Islet precursor cell (in vitro differentiated cells): ENCODE measurements at places on chromosomes 7 and 10.
A peak's percentile ranks its signal among the peaks of the same experiment; 100 is the strongest.

DNA sequence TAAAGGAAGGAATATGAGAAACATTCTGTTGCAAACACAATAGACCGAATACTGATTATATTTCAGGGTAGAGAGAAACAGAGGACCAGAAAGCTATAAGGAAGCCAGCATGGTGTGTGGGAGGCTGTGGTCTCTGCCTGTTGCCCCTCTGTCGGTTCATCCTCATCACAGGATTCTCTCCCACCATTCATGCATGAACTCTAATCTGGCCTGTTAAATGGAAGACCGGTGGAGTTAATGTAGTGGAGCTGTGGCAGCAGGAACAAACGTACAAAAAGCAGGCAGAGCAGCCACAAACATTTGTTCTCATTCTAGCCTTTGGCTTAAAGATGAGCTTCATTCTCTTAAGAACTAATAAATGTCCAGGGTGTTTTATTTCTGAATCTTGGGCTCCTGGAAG lies 902.4 kb downstream of the LRMDA start:
- DNase-seq: no peak

- DNase-seq: no peak
Measured at GRCh38 chr7:147664541-147664940, 926.0 kb upstream of the C7orf33 start.

DNA sequence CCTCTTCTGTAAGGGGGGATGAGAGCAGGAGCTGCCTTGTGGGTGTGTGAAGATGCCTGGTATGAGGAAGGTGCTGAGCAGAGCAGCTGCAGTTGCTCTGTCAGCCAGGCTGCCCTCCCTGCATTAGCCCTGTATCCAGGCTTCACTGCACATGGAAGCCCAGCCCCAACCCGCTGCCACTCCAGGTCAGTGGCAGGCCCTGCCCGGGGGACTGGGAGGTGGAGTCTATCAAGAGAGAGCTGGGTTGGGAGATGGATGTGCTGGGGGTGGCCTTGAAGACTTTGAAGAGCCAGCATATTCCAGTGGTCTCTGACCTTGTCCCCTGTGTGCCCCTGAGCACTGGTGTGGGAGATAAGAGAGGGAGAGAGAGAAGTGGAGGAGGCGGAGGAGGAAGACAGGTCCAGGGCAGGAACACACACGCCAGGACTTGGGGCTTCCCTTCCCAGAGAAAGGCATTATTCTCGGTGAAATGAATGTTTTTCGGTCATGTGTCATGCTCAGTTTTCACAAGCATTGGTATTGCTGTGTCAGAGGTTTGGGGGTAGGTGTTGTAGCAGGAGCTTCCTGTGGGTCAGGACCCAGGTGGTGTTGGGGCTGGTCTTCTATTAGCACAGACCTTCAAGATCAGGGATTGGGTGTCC lies 2.6 kb downstream of the PPIF start:
- no peak for DNase-seq

DNA sequence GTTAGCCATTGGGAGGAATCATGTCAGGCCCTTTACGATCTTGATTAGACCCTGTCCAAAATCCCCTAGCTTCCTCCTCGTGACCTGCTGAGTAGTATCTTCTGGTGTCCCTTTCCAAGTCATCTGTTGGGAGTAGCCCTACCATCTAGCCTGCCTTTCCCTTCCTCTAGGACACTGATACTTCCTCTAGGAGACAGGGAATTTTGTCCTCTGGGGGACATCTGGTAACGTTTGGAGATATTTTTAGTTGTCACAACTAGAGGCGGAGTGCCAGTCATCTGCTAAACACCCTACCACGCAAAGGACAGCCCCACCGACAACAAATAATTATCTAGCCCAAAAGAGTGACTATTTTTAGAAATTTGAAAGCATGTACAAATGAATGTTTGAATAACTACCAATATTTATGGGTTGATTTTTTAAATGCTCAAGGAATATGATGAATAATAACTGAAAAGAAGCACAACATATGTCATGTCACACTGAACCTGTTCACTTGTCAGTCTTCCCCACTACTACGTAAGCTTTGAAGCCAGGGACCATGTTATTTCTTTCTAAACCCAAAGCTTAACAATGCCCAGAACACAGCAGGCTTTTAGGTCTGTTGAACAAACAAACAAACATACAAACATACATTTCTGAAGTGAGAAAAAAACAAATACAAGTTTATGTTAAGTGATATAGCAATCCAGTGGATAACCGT lies 105.9 kb downstream of the ARHGAP12 start:
- no peak for DNase-seq

DNA sequence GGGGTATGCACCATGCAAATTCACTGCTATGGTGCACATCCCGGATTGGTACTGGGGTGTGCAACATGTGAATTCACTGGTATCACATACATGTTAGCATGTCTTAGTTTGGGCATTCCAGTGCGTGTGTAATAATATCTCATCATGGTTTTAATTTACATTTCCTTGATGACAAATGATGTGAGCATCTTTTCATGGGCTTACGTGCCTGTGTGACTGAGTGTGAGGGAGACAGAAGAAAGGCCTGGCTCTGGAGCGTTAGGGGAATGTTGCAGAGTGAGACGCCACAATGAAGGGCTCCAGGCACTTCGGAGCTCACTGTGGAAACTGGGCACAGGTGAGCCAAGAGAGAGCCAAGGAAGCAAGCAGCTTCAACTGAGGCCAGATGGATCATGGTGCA lies 162.6 kb downstream of the UBE2H start:
- DNase-seq: no peak

DNA sequence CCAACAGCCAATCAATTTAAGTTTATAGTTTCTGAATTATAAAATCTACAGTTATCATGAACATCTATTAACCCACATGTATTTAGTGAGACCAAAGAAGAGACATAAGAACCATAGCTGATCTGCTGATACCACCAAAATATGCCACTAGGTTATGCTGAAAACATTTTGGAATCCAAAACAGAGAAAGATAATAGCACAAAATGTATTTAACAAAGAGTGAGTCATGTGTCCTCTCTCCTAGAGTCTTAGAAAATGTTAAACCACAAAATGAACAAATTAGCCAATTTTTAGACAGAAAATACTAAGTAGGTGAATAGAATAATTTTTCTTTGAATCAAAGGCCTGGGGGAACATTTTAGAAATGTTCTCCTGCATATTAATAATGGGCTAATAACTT lies 527.5 kb downstream of the GPAM start:
- DNase-seq: no peak

GRCh38 chr7:152858761-152859160 lies 99.2 kb downstream of the ACTR3B start:
- peak; percentile 29 for DNase-seq

DNA sequence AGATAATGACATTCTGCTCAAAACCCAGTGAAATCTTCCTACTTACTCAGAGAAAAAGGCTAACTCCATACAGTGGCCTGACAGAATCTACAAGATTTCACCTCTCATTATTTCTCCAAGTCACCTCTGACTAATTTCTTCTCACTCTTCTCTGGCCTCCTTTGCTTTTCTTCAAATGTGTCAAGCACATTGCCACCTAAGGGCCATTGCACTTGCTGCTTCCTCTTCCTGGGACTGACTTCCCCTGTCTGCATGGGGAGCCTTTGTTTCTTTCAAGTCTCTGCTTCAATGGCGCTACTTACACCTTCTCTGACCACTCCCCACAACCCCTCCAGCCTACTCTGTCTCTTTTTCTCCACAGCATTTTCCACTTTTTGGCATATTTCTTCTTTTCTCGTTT lies 36.0 kb downstream of the PRTFDC1 start:
- DNase-seq: no peak

- peak; percentile 91 for DNase-seq
Measured at GRCh38 chr7:129188372-129188891, at the start of gene SMO. Gene SMO (plus strand): TSS chr7:129188633. CDS start chr7:129189152, 519 bp downstream.

GRCh38 chr7:65798111-65799075 lies 74.5 kb upstream of the VKORC1L1 start:
- DNase-seq: peak; percentile 60

- no peak for DNase-seq
Measured at GRCh38 chr7:29976266-29976665, 13.3 kb downstream of the SCRN1 start.

- no peak for DNase-seq
Measured at GRCh38 chr7:107248551-107249316, 79.9 kb downstream of the HBP1 start.

- DNase-seq: peak; percentile 79
Measured at GRCh38 chr10:6920072-6921019, 340.3 kb upstream of the PRKCQ start.

DNA sequence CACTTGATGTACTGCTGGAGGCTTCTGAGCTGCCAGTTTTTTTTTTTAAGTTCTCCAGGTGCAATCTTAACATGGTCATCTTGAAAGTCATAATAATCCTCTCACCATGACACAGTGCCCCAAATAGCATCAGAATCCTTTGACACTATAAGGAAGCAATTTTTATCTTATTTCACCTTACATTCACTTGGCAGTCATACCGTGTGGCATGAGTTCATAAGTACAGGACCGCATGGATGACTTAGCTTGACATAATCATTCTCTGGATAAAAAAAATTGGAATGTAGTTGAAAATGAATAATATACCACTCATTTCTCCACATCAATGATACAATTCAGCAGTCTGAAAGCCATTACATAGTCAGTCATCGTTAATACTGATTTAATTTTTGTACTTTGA lies 25.6 kb upstream of the TMEM196 start:
- no peak for DNase-seq

DNA sequence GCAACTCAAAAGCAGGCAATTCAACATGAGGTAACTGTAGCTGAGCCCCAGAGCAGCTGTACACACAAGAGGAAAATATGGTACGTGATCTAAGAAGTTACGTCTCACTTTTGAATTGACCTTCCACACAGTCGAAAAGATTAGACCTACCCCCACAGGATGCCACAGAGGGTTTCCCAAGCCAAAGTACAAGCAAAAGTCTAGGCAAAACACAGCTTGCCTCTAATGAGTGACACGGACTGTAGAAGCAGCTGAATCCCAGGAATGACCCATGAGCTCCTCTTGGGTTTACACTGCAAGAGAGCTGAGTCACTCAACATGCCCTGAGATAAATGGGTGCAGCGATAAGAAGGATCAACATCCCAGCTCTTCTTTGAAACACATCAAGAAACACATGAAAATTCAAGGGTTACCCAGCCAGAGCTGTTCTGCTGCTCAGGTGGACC lies 9.8 kb downstream of the CREB3L2 start:
- no peak for DNase-seq

DNA sequence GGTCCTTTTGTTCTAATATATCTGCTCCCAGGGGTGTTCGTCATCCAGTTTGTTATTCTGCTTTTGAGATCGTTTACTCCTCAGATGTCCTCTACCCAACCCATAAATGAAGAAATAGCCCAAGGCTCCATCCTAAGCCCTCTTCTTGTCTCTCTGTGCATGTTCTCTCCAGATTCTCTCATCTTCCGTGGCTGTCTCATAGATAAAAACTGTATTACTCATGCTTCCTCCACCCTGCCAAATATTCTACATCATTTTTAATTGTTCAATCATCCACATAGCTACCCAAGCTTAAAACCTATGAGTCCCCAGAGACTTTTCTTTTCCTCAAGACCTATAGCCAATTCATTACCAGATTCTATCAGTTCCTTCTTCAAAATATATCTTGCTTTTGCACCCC lies 44.9 kb downstream of the CAV1 start:
- no peak for DNase-seq
